Aorta (tissue), 5 donors: ENCODE measurements at places on chromosomes 2 and 18. TPM values are rescaled to one million over a fixed set of nuclear protein-coding genes. Genes with fewer than 3 reads are reported as not detected.

DNA sequence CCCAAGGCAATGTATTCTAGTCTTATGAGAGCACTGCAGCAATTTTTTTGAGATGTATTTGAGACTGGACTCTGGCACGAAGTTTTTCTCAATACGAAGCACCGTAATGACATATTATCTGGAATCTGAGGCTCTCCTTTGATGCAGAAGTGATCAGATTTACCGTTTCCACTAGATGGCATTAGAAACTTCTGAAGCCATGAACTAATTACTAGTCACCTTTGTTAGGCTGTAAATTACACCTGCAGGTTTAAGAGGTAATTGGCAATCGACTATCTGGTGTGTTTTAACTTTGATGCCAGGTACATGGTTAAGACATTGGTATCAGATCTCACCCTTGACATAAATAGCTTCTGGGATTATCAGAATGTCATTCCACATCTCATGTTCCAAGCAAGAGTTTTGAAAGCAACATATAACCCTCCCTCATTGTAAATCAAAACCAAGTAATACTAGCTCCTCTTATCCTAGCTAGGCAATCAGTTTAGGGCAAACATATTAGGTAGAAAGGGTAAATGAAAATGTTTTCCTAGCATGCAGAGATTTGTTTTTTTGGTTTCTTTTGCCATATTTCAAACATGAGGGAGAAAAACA is 254.6 kb upstream of the SPRED2 start:
- DNase-seq = no peak

VWA3B gene
- polyA plus RNA-seq = 1.1 TPM

HOXD13 gene
- not detected for polyA plus RNA-seq

MAPRE3 gene
- 26.7 TPM for polyA plus RNA-seq

MC5R gene
- polyA plus RNA-seq = not detected

GRCh38 chr18:49016648-49017539 is 66.1 kb upstream of the SMAD7 start:
- peak; percentile 82 for DNase-seq

DNA sequence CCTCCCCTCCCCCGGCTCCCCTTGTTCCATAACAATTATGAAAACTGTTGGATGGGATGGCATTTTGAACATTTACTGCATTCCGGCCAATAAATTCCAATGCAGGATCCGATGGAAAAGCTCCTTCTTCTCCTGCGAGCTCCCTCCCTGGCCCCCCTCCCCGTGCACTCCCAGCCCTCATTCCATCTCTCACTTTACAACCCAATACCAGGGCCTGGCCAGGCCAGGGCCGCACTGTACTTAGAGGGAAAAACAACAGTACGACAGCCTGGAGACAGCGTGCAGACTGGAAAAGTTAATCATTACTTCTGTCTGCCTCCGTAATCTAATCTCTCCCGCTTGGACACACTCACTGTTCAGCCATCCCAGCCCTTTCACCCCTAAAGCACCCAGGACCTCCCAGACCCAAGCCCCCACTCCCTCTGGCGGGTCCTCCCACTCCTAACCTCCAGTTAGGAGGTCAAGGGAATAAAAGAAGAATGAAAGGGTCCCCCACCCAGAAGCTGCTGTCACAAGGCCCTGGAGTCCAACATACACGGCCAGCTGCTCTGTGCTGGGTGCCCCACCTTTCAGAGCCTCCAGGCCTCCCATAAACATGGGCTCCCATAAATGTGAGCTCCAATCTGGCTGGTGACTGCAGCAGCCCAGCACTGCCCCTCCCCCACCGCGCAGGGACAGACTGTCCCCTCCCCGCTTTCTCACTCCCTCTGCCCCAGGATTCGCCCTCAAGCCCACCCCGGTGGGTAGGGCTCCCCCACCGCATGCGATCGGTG is 20.6 kb downstream of the SMAD7 start:
- peak; percentile 78 for DNase-seq

DNA sequence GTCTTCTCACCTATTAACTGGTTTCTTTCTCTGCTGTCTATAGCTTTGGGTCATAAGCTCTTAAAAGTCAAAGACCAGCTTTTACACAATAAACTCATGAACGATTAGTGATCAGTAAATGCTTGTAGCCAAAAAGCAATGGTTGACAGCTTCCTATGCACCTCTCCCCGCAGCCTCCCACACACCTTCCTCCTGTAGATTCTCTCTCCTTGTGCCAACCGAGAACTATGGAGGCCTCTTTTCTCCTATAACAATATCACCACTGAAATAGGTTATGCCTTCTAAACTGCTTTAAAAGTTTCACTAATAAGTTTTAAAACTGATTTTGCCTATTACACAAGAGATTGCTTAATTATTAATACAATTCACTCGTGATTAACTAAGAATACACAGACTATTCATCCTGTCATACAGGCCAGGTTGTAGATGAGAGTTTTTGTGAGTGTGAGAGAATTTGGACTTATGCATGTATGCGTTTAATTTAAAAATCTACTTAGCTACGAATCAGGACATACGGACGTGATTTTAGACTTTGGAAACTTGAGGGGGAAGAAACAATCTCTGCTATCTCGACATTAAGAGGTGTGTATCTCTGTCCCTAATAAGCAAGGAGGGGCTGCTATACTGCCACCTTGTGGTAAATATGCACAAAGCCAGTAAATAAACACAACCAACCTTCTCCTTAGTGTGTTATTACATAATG is 229.1 kb upstream of the RBBP8 start:
- no peak for DNase-seq

GKN2 gene
- 1.9 TPM for polyA plus RNA-seq
